ENCODE measurements at places on chromosomes 5 and 9.

DNA sequence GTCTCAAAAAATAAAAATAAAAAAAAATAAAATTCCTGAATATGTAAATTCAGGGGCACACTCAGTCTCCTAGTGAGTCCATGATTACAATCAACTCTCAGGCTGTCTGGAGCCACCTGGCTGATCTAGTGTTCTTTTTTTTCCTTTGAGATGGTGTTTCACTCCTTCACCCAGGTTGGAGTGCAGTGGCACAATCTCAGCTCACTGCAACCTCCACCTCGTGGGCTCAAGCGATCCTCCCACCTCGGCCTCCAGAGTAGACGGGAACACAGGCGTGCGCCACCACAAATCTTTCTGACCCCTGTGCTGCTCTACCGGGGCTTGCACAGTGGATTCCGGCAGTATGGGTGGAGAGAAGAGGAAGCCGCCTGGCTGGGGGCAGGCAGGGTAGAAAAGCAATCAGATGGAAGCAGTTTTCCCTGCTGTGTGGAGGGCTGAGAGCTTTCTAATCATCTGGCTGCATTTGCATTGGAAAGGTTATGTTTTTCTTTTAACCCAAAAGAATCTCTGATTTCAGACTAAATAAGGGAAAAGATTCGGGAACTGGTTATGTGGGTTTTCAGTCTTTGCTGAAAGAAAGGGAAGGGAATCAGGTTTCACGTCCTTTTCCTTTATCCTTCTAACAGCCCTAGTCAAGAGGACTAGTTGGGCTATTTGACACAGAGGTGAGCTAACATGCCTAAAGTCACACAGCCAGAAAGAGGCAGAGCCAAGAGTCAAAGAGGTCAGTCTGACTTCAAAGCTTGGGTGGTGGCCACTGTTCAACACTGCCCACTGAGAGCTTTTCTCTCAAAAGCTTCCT, 26.3 kb upstream of the CORO2A start:
- DNase-seq = no peak

GRCh38 chr9:135512241-135512603, 9.0 kb upstream of the LCN1 start:
- no peak for DNase-seq

DNA sequence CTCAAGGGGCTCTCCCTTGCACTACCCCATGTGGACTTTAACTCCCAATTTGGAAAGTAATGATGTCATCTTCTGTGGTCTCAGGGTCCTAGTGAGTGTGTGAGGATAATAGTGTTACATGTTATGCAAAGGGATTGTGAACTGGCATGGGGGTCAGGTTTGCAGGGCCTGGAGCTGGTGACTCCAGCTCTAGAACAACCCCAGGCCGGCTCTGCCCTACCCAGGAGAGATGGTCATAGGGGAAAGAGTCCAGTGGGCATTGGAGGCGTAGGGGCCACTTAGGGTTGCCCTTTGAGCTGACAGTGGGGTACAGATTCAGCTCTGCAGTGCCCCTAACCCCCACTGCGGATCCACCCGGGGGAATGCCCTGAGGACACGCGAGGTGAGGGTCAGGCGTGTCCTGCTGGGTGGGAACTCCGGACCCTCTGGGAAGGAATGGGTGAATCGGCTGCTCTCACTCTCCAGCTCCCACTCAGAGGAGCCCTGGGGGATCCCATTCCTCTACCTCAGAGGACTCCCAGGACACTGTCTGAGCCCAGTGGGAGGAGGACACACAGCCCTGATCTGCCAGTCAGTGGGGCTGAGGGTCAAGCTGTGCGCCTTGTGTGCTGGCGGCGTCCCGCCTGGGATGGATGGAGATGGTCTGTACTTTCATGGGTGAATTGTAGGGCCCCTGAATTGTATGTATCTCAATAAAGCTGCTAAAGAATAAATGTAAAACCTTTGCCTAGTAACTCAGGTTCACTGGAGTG, 2.5 kb upstream of the NKD2 start:
- DNase-seq = no peak

DNA sequence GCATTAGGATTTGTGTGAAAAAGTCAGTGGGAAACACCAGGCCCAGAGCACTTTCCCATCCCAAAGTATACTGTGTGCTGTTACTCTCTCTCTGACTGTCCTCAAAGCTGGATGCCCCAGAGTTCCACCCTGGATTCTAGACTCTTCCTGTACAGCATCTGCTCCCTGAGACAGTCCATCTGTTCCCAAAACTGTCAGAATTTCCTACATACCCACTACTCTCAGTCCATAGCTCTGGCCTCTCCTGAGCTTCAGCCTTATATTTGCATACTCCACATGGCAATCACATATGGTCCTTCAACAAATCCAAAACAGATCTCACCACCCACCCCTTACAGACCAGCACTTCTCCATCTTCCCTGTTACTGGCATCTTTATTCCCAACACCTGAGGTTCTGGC, 9.5 kb downstream of the ELP1 start:
- DNase-seq = no peak

GRCh38 chr9:33415501-33416038, 13.2 kb upstream of the AQP7 start:
- DNase-seq = peak; percentile 94

DNA sequence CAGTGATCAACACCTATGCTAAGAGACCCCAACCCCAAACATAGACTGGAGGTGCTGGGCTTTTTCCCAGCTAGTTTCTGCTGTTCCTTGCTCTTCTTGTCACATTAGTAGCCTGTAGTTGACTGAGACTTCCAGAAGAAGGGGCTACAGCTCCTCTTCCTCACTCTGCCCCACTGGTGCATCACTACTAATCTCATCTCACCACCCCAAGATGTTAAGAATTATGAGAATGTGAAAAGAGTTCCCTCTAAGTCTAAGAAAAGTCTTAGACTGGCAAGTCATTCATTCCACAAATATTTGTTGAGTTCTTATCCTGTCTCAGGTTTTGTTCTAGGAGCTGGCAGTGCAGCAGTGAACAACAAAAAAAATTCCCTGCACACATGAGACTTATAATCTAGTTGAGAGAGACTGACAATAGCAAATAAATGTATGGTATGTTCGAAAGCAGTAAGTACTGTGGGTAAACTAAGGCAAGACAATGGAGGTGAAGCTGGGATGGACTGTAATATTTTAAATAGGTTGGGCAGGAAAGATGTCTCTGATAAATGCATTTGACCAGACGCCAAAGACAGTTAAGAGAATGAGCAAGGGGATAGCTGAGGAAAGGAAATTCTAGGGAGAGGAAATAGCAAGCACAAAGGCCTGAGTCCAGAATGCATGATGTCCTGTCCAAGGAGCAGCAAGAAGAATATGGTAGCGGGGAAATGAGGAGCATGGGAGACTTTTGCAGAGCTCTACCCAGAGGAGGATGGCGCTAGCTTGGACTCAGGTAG, 92.3 kb downstream of the PTCD2 start:
- no peak for DNase-seq

DNA sequence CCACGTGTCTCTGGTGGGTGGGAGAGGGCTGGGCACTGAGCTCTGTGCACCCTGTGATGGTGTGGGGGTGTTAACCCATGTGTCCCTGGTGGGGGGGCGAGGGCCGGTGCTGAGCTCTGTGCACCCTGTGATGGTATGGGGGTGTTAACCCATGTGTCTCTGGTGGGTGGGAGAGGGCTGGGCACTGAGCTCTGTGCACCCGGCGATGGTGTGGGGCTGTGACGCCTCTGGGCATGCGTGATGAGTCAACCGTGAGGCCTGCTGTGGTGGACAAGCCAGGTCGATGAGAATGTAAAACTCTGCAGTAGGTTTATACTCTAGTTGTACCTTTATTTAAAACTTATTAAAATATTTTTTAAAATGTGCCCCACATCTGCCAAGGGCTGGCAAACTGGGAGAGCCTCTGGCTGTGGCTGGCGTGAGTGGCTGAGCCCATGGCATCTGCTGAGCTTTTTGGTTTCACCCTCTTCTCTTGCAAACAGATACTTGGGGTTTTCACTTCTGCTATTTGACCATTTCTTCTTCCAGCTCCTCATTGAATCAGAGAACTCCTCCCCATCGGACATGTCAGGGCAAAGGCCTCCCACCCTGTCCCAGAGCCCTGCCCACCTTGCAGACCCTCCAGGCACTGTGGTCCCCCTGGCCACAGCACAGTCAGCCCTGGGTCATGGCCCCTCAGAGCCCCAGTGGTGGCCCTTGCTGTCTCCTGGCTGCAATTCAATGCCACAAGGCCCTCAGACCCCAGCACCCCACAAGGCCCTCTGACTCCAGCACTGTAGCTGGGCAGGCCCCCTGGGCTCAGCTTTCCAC, 18.5 kb upstream of the EXOC3 start:
- DNase-seq = no peak

GRCh38 chr5:72166070-72166979, 59.0 kb downstream of the MAP1B start:
- DNase-seq = no peak

DNA sequence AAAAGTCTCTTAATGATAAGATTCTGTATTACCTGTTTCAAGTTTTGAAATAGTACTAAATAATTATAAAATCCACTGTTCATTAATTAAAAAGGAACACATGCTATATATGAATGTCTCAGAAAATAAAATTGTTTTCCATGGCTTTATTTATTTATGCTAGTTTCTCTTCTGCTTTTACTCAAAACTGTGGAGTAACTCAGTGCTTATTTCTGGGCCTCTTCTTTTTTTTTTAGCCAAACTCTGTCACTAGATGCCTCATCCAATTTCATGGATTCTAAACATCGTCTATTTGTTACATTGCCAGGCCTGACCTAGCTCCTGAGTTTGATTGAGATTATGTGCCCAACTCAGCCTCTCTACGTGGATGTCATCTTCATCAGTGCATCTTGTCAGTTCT, 1509.7 kb downstream of the MAT2B start:
- DNase-seq = no peak

DNA sequence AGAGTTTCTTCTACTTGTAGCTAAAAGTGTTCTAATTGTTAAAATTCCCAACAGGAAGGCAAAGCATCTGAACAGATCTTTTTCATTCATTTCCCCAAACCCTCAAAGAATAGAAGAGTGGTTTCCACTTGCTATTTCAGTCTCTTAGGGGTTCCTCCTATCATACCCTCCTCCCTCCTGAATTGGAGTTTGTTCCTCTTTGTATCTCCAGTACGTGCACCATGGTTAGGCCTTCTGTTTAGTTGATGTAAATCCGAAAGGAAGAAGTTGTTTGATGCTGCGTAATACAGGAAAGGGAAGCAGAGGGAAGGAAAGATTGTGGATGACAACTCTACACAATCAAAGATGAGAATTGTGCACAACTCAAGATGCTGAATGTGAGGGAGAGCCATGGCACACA, 303.6 kb downstream of the PIK3R1 start:
- no peak for DNase-seq

DNA sequence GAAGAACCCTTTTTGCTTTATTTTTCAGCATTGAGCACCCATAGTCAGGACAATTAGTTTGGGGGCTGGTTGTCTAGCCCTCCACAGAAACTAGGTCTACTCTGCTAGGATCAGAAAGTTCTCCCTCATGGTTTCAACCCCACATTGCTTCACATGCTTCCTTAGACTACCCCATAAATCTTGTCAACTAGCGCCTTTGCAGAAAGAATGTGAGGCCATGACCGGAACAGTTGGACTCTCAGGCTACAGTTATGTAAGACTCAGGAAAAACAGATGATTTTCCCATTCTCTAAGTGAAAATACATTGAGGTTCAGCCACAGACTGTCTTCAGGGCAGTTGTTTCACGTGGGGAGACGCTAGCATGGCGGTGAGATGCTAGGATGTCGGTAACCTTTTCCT, 255.6 kb downstream of the NR3C1 start:
- DNase-seq = no peak

DNA sequence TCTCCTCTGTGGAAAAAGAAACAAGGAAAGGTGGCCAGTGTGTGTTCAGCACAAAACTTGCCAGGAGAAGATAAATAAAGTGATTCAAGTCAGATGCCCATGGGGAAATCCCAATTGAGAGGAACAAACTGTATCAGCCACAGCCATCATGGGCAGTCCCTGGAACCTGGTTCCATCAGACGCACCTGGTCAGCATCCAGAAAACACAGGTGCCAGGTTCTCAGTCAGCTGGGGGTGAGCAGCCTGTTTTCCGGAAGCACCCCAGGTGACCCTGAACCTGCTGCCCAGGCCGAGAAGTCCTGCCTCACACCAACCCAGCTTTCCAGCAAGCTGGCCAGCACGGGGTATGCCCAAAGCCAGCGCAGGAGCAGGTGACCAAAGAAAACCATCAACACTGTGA, 30.5 kb downstream of the PTCH1 start:
- no peak for DNase-seq

GRCh38 chr5:8944005-8944404, 601.9 kb downstream of the SEMA5A start:
- no peak for DNase-seq

- no peak for DNase-seq
Measured at GRCh38 chr5:145743396-145744061, 91.6 kb downstream of the PRELID2 start.

GRCh38 chr5:71834601-71835000, 115.5 kb downstream of the CARTPT start:
- DNase-seq = no peak

DNA sequence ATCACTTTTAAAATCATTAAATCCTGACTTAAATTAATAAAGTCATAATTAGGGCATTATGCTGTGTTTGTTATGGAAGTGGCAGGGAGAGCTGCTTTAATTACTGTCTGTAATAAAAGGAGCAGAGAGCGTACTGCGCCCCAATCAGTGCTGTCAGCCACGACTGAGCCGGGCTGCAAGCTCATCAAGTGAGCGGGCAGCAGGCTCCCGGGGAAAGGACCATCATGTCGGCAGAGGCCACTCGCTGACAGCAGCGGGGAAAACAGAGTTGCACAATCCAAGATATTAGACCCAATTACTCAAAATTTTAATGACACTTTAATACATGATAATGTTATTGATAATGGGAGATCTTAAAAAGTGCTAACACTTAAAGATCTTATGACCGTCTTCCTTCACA, 181.6 kb downstream of the AP3B1 start:
- no peak for DNase-seq

GRCh38 chr5:131164191-131165118, 601 bp downstream of the HINT1 start:
- DNase-seq = peak; percentile 69

DNA sequence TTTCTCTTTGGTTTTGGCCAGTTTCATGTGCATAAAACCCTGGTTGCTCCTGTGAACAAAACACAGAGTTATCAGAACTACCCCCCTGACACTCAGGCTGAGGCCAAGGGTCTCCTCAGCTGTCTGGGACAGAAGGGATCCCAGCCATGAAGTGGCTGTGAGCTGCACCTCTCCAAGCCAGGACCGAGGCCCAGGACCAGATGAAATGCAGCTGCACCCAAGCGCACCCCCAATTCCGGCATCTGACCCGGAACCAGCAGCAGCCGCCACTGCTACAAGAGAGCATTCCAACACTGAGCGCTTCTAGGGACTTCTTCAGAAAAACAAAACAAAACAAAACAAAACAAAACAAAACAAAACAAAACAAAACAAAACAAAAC, 16.0 kb upstream of the SLC25A51 start:
- DNase-seq = no peak

DNA sequence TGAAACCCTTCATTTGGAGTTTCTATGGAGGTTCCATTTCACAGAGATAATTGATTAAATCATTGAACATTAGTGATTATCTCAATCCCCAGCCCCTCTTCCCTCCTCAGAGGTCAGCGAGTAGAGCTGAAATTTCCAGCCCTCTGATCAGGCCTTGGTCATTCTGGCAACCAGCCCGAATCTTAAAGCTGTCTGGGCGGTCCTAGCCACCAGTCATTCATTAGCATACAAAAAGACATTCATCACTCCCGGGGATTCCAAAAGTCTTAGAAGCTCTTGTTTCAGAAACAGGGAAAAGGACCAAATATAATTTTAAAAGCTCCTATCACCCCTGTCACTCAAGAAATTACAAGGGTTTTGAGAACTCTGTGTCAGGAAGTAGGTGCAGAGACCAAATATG, 41.3 kb downstream of the ZNF474 start:
- DNase-seq = no peak

GRCh38 chr9:136133191-136133958, 14.7 kb upstream of the TMEM250 start:
- no peak for DNase-seq
